ENCODE measurements at places on chromosomes 6 and 20.

DNA sequence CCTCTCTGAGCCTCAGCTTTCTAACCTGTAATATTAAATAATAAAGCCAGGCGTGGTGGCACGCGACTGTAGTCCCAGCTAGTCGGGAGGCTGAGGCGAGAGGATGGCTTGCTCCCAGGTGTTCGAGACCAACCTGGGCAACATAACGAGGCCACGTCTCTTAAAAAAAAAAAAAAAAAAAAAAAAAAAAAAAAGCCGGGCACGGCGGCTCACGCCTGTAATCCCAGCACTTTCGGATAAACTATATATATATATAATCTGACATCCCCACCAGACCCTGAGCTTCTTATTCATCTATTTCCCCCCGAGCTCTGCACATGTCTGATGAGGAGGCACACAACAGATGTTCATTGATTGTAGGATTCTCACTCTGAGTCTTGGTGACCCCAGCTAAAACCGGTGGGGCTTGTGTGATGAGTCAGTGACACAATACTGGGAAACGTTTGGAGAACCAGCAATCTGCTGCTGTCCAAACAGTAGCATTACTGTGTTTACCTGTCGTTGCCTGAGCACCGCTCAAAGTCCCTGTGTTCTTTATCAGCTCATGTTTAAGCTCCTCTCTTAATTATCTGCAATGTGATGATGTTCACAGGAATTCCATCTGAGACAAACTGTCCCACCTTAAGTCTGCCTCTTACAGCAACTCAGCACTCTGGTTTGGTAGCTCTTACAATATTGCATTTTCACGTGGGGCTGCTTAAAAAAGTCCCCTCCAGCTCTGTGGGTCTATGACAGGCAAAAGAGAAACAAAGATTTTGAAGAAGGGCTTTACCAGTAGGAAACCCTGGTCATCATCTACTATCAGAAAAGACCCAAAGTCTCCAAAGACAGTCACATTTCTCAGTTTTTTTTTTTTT, 1.0 kb upstream of the SPATA2 start:
- DNase-seq, result no peak

DNA sequence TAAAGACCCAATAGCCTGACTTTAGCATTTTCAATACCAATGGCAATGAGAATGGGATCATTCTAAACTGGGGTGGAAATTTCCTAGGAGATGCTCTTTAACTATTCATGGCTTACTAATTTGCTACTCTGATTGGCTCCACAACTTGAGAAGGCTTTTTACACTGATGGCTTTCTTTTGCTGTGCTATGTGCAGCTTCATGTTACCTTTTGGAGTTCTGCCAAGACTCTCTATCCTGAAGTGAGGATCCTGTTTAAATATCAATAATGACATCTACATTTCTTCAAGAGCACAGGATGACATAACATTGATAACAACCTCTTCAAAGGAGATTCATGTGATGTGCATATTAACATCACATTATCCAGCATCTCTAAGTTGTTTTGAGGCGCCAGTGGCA, 43.4 kb upstream of the SIRPG start:
- DNase-seq, result no peak

DNA sequence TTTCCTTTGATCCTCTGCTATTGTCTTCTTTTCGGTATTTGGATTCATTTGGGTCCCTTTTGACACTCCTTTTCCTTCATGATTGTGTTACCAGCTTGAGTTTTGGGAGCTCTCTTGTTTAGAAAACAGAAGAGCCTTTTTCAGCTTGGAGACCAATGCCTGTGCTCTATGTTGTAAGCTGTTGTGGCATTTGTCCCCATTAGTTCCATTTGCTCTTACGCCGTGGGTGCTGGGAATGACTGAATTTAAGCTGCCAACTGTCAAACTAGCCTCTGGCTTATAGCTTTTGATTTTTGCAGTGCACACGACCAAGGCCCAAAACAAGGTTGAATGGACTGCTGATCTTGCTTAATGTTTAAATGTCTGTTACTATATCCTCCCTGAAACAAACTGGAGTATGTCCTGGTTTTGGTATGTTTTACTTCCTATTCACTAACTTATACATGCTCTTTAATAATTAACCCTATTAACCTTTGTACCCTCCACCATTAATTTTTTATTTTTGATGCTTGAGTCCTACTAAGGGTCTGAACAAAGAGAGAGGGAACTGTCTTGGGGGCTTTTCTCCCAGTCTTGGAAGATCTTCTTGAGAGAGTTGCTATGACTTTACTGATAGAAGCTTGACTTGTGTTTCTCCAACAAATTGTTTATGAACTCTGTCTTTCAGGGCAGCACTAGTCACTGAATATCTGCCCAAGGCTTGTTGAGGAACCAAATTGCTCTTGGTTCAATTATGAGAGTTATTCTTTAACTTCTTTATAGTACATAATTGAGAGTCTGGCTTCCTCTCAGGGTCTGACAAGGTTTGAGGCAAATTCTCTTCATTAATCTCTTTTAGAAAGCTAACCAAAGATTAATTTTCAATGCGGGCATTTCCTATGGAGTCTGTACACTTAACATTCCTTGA, 100.3 kb upstream of the SIRPG start:
- no peak for DNase-seq

GRCh38 chr20:57685146-57685758, 24.6 kb downstream of the PMEPA1 start:
- no peak for DNase-seq

- DNase-seq, result no peak
Measured at GRCh38 chr6:151291722-151292059, 51.9 kb downstream of the AKAP12 start.

- DNase-seq, result no peak
Measured at GRCh38 chr6:119856136-119856535, 506.6 kb upstream of the MAN1A1 start.

- DNase-seq, result no peak
Measured at GRCh38 chr6:126821706-126822105, 296.8 kb upstream of the RSPO3 start.

DNA sequence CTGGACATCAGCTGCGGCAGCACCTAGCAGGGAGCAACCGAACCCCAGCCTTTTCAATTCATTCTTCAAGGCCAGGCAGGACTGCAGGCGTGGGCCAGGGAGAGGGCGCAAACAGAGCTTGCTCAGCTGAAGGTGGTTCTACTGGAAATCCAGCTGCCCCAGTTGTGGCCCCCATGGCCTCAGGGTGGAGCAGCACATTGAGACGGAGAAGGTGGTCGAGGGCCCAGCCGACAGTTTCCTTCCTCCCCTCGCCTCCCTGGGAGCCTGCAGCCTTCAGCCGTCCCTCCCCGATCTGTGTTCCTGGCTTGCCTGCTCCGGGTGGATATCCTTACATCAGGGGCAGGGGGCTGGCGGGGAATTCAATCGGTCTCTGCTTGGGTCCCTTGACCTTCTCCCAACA, 217.8 kb downstream of the ANKRD60 start:
- DNase-seq, result peak; percentile 47

DNA sequence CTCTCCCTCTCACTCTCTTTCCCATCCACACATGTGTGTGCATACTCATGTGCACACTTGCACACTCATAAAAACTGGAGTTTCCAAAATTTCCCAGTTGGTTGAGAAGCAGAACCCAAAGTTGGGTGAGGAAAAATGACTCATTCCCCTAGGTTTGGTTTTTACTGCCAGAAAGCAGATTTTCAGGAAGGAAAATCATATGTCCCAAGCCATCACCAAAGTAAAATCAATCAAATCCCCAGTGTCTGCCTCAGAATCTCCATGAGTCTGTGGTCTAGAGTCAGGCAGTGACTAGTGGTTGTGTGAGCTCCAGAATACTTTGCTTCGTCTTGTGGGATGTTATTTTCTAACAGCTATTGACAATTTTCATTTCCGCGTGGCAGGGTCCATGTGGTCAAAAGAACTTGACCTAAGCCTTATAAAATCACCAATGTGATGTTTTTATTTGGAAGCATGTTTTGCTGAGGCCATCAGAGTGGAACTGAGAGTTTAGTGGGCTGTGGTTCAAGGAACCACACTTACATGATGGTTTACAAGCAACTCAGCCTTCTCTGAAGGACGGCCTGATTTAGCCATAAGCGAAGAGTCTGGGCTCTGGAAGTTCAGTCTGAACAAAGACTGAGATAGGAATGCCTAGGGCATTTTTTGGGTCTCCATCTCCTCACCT, 81.9 kb upstream of the CCN6 start:
- DNase-seq, result no peak

- no peak for DNase-seq
Measured at GRCh38 chr6:104462811-104463599, 396.7 kb downstream of the HACE1 start.

GRCh38 chr20:50346374-50347283, 156.0 kb downstream of the CEBPB start:
- DNase-seq, result no peak

DNA sequence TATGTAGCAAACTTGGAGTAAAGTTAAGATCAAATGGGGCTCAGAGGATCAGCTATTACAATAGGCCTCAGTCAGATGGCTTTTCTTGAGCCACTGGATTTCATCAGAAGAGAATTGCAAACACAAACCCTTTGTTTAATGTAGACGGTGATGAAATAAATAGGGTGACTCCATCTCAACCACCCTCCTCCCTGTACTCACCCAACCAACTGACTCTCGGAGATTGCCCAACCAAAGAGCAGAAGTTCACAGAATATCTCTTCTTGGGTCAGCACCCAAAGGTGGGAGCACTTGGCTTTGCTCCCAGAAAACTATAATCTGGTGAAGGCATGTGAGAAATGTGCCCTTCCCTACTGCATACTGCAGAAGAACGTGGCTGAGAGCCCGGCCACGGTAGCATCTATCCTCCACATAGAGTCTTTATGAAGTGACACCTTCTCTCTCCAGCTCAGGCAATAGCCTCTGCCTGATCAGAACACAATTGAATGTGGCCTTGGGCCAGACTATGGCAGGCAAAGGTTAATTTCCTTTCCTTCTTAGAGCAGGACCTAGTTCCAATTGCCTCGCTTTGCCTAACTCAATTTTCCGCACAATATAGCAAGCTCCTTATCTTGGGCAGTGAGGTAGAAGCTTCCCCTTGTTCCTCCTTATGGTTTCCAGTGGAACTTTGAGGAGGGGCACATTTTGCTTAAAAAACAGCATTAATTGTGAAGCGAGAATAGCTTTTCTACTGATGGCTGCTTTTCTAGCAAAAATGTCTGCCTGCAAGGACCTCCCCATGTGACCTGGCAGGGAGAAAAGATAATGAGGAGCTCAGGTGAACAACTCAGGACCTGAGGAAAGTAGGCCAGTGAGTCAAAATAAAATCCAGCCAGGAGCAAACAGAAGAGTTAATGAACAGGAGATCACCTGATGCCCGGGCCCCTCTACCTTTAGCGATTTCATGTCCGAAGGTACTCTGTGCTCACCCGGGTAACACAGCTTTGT, 79.4 kb downstream of the GFOD1 start:
- no peak for DNase-seq

DNA sequence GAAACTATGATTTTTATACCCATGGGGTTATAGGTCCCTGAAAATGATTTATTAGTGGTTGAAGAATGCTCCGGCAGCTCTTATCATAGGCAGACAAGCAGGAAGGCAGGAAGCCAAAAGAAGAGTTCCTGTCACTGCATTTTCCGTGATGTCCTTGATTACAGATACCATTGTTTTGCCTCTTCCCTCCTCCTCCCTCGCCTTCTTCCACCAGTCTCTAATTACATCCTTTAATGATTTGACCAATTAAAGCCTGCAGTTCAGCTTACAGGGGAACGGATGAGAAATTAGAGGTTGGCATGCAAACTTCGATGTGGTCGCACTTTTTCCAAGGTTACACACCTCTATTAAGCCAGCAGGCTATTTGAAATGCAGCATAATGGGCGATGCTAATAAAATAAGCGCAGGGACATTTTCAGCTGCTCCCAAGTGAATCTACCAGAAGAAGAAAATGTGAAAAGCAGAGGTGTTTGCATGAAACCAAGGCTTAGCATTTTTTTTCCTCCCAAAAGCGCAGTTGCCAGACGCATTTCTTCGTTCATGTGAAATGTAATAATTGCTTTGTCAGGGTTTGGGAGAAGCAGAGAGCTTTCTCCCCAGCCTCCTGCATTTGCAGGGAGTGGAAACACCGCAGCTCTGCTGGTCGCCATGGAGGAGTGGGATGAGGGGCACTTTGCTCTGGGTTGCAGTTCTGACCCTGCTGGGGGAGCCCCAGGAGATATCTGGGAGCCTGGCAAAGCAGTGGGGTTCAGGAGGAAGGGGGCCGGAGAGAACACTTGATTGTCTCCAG, 6.0 kb downstream of the NOX3 start:
- DNase-seq, result no peak

- no peak for DNase-seq
Measured at GRCh38 chr20:63863798-63864544, 1.1 kb upstream of the TPD52L2 start.

- DNase-seq, result no peak
Measured at GRCh38 chr6:32956176-32956575, 3.3 kb upstream of the HLA-DMA start.

GRCh38 chr6:41642090-41642959, 4.1 kb downstream of the MDFI start:
- DNase-seq, result no peak

- no peak for DNase-seq
Measured at GRCh38 chr6:114274836-114275235, 68.0 kb downstream of the HS3ST5 start.

GRCh38 chr6:33248643-33248931, 23.1 kb downstream of the VPS52 start:
- no peak for DNase-seq

GRCh38 chr6:13863699-13864155, 49.4 kb upstream of the MCUR1 start:
- no peak for DNase-seq

- no peak for DNase-seq
Measured at GRCh38 chr20:40486297-40486696, 202.7 kb downstream of the MAFB start.

DNA sequence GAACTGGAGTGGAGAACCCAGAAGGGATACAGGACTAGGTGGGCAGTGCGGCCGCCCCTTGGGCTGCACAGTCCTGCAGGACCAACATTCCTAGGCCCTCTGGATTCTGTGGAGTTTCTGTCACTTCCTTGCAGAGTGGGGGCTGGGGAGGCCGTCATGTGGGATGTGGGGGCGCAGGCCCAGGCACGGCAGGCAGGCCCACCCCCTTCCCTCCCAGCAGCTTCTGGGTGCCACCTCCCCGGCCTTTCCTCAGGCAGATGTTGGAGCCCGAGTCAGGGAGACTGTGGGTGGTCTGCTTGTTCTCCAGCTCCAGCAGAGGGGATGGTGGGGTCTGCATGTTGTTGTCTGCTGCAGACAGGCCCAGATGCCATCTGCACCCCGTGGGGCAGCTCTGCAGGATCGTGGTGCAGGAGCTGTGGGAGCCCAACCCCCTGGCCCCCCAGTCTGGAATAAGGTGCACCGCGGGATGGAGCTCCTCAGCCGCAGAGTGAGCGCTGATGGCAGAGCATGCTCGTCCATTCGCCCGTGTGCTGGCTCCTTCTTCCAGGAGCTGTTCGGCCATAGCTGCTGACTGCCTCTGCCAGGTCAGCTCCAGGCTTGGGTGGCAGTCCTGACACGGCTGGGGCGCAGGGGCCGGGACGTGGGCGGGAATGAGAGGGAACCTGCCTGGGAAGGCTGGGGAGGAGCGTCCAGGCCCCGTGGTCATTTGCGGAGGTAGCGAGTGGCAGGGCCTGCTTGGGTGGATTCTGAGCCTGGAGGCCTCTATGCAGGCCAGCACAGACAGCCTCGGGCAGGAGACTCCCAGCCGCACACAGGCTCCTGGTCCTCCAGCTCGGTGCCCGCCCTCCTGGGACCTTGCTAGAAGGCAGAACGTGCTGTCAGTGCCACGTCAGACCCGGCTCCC, 18.1 kb downstream of the SLC17A9 start:
- no peak for DNase-seq

GRCh38 chr20:22703843-22704242, 119.5 kb upstream of the FOXA2 start:
- DNase-seq, result no peak
